ENCODE measurements at places on chromosomes 5 and 9.

GRCh38 chr5:135535820-135536801, at the start of gene NEUROG1:
TSS of gene NEUROG1 (minus strand) at chr5:135535964. CDS start at chr5:135535690, 274 bp downstream.
- peak; percentile 67 for DNase-seq

DNA sequence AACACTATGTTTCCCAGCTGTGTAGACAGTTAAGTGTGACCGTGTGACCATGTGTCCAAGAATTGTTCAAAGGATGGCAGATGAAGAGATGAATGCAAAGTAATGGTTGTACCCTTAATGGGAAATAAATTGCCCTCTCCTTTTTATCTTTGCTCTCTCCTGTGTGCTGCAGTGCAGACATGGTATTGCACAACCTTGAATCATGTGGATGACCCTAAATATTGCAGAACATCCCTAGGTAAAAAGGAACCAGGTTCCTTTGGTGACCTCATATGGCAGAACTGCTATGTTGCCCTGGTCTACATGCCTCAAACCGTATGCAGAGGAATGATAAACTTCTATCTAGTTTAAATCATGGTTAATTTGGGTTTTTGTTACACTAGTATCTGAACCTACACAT, 81.7 kb upstream of the CTNND2 start:
- DNase-seq: no peak

DNA sequence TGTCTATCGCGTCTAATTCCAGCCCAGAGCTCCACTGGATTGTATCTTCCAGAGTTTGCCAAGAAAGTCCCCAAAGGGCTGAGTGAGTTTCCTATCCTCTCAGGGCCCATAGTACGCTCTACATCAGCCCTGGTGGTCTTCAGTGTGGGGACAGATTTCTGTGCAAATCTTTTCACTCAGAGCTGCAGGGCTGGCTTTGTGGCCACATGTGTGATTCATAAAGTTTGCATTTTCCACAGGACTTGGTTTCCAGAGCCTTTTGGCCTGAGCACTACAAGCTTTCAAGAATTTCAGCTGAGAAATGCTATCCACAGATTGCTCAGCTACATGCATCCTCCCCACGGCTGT, 76.7 kb upstream of the CXCL14 start:
- DNase-seq: no peak

- DNase-seq: no peak
Observed at GRCh38 chr9:118992813-118993794, 376.1 kb downstream of the BRINP1 start.

DNA sequence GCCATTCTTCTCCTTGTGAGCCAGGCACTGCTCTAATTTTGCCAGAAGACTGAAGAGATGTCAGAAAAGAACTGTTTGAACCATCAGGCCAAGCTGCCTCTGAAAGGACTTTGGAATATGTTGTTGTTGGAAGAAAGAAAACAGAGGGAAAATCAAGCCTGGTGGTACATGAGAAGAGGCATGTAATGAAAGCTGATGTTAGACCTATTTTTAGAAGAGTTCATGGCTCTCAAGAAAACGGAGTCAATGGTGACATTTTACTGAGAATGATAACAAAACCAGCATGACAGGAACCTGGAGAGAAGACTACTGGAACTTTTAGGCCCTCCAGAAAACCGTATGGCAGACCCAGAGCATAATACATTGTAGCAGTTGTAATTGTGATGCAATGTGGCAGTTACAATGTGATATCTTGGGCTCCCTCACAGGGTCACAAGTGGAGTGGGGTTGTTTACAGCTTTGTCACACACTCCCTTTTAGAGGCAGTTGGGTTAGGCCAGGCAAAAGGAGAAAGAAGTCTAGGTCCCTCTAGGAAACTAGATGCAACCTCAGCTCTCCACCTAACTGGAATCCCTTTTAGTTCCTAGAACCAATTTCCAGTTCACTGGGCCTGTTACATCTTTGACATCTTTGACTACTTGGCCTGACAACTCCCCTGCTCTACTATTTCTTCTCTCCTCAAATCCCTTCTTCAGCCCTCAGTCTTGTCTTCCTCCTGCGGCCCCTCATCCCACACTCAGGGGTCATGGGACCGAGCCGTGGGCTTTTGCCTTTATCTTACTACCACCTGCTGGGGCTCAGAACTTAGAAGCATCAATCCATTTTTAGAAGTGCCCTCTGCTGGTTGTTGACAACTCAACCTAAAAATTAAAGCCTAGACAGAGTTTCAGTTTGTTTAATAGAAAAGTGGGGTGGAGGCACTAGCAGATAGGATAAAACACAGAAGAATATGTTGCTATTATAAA, 61.2 kb upstream of the JAK2 start:
- DNase-seq: no peak

- peak; percentile 61 for DNase-seq
Observed at GRCh38 chr5:1784197-1785050, 15.2 kb downstream of the MRPL36 start.

DNA sequence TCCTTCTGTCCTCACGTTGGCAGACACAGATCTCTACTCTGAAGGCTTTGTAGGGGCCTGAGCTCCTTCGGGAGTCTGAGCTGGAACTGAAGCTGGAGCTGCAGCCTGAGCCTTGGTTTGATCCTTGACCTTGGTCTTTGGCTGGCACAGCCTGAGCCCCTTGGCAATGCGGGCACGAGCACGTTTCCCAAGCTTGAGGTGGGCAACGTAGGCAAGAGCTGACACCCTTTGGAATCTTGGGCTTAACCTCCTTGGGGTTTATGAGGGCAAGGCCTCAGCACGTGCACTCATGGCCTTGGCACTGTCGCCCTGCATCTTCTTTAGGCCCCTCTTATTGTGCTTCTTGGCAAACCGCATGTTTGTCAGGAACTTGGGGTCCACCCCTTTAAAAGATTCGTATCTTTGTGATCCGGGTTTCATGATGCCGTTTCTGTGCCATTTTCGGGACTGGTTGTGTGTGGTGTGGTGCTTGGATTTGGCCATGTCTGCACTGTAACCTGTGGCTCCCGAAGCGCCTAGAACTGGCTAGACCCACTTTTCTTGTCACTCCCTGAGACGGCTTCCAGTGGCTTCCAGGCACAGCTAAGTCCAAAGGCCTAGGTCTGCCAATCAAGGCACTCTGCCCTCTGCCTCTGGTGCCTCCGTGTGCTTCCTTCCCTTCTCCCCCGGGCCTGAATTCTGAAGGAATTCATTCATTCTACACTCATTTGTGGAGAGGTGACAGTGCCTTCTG, 1.4 kb downstream of the SUSD1 start:
- DNase-seq: no peak

GRCh38 chr9:4062966-4063365, 236.9 kb downstream of the GLIS3 start:
- DNase-seq: no peak

- DNase-seq: no peak
Observed at GRCh38 chr9:120438836-120439546, 141.0 kb downstream of the CDK5RAP2 start.

GRCh38 chr9:6153425-6153824, 62.2 kb upstream of the IL33 start:
- DNase-seq: no peak

- no peak for DNase-seq
Observed at GRCh38 chr9:129712634-129713401, 40.0 kb downstream of the PTGES start.

- DNase-seq: no peak
Observed at GRCh38 chr9:137764171-137764671, 113.4 kb upstream of the CACNA1B start.

All from RWPE2 (cell line).